ENCODE measurements at places on chromosomes 2 and 18.

GRCh38 chr2:135246711-135247270, 194.7 kb downstream of the RAB3GAP1 start:
- DNase-seq = no peak

DNA sequence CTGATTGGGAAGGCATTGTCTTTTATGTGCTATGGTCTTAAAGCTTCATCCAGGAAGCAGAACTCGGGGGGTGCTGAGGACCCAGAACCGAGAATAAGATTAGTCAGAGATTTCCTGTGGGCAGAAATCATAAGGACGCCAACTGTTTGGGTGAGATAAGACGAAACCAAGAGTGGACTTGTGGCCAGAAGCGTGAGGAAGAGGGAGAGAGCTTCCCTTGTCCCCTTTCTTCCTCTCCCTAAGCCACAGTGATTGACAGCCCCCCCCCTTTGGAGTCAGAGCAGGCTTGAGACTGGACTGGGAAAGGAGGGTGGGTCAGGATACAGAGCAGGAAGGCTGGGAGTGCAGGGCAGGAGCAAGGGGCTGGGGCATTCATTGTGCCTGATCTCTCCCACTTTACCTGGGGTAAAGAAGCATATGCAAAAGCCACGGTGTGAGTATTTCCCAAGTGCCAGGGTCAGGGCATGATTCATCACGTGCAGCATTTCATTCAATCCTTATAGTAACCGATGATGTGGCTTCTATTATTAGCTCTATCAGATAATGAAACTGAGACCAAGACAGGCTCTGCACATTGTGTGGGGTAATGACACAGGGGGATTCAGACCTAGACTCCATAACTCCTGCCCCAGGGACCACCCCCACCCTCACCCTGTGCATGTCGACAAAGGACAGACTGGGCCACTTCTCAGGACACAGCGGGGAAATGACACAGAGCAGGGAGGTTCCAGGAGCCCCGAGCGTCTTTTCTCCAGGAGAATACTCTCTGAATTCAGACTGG, 3.0 kb upstream of the IL1RN start:
- DNase-seq = no peak

DNA sequence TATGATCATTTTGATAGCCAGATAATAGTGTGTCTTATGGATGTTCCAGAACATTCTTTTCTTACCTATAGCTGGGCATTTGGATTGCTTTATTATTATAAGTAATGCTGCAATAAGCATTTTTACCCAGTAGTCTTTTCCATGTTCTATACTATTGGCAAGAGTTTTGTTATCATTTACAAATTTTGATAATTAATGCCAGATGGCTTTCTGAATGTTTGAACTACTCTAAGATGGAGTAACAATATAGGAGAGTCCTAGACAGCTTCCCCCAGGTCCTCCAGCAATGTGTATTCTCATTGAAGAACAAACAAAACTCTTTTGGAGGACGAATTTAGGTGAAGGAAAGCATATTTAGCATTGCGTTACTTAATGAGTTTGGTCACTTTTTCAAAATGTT, 73.0 kb downstream of the INPP4A start:
- no peak for DNase-seq

DNA sequence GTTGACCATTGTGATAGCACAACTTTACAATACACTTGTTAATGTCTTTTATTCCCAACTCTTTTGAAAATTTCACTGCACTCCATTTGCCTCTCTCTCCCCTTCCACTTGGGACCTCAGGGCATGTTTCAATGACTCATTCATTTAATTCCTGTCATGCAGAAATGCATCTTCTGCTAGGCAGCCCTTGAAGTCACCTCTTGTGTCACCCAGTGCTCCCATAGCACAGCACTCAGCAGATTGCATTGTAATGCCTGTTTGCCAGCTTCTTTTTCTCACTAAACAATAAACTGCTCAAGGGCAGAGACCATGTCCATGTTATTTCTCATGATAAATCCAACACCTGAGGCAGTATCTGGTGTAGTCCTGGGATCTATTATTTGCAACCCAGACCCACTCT, 85.9 kb upstream of the ACSL3 start:
- no peak for DNase-seq

DNA sequence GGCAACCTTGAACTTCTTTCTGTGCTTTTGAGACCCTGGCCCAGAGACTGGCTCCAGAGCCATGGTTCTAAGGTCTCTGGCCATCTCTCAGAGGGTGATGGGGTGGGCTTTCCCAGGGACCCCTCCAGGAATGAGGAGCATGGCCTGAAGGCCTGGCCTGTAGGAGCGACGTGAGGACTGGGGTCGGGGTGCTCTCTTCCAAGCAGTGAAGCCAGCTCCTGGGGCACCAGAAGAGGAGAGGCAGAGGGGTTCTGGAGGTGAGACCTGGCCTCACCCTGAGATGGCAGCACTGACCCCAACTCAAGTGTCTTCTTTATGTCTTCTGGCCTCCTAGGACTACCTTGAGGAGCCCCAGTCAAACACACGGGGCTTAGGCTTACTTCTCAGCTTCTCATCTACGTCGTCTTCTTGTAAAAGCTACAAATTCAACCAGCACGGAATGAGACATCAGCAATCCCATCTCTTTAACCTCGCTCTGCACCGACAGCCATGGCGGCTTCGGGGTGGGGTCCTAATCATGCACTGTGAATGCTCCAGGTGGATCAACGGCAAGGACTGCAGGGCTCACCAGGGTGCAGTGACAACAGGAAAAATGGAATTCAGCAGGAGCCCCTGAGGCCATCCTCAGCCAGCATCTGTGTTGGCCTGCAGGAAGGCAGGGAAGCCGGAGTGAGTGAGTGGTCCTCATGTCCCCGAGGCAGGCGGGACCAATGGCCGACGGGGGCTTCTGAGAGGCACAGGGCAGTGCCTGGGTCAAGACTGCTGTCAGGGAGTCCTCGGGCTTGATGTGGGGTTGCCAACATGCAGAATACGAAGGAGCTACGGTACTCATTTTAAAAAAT, 214.1 kb downstream of the HDAC4 start:
- DNase-seq = no peak

DNA sequence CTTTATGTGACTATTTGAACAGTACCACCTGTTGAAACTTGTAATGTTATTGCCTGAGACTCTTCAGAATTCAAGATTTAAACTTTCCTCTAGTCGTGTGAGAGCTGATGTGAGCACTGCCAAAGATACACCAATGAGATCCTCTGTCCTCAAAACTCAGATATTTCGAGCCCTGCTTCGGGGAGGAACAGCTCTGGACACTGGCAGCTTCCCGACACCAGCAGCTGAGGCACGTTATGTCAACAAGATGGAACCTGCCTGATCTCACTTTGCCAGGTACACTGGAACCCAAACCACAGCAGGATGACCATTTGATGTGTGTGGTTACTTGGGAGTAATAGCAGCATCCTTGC, 319.9 kb upstream of the RBMS1 start:
- no peak for DNase-seq

- no peak for DNase-seq
These were observed 627 bp downstream of the CDCA7 start for GRCh38 chr2:173355132-173355865.

DNA sequence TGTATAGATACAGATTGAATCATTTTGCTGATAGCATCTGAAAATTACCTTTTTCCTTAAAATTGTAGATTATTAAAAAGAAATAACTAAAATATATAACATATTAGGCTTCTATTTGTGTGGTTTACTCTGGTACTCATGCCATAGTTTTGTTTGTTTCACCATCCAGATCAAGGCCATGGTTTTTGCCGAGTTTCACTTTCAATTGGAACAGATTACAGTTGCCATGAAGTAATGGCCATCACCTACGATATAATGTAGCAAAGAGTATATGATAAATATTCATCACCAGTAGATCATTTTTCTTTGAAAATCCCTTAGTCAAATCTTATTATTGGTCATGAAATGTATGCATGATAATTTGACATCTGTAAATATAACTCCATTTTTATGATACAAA, 11.9 kb upstream of the DNAH7 start:
- no peak for DNase-seq

DNA sequence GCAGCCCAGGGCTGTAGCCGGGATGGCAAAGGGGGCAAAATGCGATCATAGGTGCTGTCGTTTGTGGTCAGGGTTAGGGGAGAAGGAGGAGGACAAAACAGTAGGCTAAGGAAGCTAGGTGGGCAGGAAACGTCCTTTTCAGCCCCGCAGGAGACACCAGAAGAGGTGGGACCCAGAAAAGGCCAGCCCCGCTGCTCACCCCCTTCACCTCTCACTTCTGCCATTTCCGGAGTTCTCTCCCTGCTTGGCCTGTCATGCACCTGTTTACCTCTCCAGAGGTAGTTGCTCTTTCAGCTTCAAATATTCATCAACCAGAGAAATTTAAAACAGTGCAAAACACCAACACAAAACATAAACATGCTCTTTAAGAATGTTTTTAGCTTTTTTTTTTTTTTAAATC, 849 bp downstream of the AQP4 start:
- no peak for DNase-seq

DNA sequence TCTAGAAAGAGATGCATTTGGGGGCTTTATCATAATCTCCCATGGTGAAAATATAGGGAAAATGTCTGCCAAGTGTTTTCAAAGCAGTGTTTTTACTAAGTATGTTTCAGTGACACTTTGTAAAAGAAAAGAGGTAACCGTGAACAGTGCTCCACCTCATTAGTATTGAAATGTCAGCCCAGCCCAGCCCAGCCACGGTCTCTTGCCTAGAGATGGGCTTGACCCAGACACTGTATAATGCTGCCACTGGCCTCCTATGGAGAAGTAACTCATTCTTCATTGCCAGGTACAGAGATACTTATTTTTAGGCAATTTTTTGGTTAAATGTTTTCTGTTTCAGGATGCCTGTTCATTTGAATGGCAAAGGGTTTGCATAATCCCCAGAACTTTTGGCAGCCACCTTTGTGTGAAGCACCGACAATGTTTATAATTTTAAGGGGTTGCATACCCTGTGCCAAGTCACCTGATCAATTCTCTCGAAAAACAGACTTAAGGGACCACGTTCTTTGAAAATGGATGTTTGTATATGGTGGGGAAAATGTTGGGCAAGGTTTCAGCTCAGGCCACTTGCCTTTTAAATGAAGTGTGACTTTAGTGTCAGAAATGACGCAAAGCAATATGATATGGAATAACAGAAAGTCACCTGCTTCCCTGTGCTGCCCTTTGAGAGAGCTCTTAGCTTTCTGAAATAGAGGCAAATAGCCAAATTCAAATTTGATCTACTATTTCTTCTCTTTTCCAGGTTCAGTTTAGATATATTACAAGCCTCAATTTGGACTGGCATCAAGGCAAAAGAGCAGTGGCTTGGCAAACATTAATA, 314.5 kb upstream of the RGPD4 start:
- DNase-seq = no peak

DNA sequence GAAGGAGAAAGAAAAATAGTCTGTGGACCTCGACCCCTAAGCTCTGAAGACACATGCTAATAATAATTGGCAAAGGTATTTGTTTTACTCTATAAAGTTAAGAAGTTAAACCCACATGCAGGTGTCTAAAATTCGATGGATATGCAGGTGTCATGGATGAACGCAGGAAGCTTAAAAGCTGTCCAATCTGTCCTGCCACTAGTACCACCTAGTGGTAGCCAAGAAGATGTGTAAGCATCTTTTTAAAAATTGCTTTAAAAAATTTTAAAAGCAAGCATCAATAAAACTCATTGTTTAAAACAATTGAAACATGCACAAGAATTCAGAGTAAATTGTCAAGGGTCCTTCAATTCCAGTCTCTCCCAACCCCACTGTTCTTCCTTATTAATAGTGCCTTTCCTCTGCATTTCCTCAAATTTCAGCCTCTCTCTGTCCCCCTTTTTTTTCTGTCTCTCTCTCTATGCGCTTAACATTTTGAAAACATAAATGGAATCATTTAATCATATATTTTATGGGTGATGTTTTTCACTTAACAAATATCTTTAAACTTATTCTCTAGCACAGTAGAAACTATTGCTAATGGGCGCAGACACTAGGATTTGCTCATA, 30.6 kb upstream of the PPP3R1 start:
- DNase-seq = no peak

- DNase-seq = no peak
These were observed 241.7 kb downstream of the ATAD2B start for GRCh38 chr2:23685181-23685580.

- no peak for DNase-seq
These were observed 11.8 kb downstream of the IL1R1 start for GRCh38 chr2:102154364-102154763.

DNA sequence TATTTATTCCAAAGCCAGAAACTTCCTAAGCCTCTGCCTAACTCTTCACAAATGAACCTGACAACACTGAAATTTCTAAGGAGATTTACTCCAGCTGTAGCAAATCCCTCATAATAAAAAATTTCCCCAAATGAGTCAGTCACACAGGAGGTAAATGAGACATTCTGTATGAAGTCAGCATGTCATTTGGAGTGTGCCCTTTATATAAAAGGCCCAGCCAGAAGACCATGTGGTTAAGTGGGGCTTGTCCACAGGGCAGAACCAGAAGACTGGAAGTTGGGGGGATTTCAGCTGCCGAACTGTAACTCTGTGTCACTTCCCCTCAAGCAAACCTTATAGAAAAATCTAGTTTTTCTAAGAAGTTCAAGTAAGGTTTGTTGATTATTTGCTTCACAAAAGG, 30.2 kb downstream of the NRP2 start:
- DNase-seq = no peak

DNA sequence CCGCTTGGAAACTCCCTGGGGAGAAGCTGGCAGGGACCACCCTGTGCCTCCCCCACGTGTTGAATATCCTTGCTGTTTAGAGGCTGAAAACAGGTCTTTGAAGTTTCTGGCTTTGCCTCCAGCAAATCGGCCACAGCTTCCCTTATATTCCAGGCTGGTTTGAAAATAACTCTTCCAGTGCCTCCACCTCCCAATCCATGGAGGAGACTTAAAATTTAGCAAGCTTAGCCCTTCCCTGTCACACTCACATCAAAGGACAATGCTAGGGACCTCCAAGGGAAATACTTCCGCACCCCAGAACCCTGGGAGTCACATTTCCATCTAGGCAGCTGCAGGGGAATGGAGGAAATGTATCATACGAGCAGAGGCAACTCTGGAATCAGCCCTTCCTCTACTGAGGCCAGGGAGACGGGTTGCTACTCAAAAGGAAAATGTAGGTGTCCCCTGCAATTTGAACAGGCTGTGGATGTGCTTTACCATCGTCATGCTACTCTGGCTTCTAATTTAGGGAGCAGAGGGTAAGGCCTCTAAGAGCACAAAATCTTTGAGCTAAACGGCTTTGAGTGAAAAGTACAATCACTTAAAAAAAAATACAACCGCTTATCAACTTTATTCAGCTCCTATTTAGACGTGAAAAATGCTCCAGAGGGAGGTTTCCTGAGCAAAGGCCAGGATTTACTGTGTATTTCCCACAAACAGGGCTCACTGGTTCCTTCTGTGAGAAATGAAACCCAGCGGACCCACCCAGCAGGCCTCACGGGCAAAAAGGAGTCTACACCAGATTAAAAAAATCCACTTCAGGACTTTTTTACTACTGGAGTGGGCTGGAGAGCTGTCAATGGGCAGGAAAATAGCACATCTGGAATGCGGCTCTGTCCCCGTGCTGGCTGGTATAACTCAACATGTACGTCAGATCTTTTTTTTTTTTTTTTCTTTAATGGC, 49.4 kb upstream of the PKDCC start:
- DNase-seq = no peak

GRCh38 chr18:78144669-78145068, 834.9 kb upstream of the SALL3 start:
- no peak for DNase-seq
